ENCODE measurements at places on chromosomes 6 and 20.

- no peak for DNase-seq
These were observed 374.0 kb upstream of the ZFP64 start for GRCh38 chr20:52565614-52566013.

DNA sequence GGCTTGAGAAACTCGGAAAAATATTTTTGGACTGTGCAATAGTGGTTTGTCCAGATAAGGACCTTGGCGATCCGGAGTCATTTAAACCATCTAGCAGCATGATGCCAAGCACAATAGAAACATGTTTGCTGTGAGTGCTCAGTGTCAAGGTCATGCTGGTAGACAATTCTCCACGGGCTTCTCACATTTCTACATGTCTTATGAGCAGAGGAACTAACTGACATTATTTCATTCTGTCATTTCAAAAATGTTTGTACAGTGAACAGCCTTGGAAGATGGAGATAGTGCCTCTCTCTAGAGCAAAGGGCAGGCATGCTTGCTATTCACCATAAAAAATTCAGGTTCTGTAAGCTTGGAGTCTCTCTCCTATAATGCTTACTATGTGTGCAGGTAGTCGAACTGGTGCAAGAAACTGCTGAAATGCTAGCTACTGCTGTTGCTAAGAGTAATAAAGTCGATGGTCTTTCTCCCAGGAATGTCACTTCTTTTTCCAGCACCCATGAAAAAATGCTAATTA lies 25.4 kb upstream of the CCN2 start:
- DNase-seq = no peak

DNA sequence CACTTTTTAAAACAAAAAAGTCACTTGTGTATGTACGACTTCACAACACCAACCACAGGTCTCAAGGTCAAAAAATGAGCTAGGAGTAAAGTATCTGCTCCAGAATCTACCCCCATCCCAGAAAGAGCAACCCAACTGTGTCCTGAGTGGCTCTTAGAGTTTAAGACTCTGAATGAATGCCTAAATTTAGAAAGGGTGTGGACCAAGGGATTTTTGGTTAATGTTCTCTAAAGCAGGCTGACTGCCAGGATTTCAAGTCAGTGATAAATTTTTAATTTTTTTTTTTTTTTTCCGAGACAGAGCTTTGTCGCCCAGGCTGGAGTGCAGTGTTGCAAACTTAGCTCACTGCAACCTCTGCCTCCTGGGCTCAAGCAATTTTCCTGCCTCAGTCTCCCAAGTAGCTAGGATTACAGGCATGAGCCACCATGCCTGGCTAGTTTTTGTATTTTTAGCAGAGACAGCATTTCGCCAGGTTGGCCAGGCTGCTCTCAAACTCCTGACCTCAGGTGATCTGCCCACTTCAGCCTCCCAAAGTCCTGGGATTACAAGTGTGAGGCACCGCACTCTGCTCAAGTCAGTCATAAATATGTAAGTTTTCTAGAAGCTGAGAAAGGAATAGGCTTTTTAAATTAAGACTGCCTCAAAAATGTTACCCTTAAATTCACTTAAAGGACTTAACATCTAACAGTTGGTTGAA lies 20.2 kb downstream of the STAU1 start:
- DNase-seq = no peak

- DNase-seq = peak; percentile 51
These were observed 26.4 kb downstream of the ANKRD60 start for GRCh38 chr20:58202044-58202443.

DNA sequence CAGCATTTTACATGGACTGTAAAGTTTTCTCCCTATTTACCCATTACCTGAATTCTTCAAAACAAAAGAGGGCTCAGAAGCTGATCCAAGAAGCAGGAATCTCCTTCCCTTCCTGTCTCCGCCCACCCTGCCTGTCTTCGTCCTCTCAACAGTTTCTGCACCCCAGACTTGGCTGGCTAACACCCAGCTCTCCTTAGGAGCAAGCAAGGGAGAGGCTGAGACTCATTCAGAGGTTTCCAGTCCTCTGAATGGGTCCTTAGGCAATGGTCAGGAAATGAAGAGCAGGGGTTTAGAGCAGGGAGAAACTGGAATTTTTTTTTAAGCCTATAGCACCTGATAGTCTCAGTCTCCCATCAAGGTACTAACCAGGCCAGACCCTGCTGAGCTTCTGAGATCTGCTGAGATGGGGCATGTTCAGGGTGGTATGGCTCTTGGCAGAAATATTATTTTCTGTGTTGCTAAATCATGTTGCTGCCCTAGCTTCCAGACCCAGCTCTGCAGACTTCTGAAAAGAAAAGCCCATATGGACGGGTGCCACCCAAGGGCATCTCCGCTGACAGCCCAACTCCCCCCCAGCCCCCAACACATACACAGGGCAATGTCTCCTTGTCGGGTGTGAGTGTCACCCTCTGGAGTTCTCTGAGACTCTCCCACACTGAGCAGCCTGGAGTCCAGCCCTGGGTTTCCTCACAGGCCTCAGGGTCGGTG lies 74.6 kb upstream of the CD93 start:
- no peak for DNase-seq

DNA sequence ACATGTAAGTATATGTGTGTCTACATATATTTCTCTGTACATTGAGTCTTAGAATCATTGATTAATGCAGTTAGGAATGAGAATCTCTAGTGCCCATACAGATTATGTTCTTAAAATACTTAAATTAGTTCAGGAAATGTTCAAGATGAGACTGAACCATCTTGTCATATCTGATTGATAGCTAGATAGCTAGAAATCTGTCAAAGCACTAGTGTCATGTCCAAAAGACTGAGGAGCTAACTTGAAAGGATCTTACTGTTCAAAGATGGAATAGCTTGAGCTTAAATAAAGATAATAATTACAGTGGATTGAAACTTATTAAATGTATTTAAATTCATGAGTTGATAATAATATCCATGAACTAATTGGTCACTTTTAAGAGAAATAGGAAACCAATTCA lies 191.7 kb upstream of the TCF21 start:
- DNase-seq = no peak

DNA sequence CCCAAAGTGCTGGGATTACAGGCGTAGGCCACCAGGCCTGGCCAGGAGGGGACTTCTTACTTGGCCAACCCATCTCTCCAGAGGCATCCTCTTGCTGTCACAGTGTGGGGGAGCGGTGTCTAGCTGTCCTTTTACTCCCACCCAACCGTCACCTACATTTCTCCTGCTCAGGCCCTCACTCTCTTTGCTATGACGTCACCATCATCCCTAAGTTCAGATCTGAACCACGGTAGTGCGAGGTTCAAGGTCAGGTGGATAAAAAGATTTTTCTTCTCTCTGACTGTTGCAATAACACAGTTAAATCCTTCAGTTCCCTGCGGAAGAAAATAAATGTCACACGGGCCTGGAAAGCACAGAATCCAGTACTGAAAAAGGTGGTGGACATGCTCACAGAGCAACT lies 7.3 kb upstream of the RAET1L start:
- no peak for DNase-seq

- no peak for DNase-seq
These were observed 14.4 kb downstream of the EXOC2 start for GRCh38 chr6:678520-678919.

- DNase-seq = peak; percentile 12
These were observed 50.2 kb downstream of the ELOVL2 start for GRCh38 chr6:10993896-10994295.

- no peak for DNase-seq
These were observed 1.3 kb upstream of the EPB41L1 start for GRCh38 chr20:36153204-36153603.

GRCh38 chr6:43733471-43734293 lies 36.3 kb upstream of the VEGFA start:
- no peak for DNase-seq

DNA sequence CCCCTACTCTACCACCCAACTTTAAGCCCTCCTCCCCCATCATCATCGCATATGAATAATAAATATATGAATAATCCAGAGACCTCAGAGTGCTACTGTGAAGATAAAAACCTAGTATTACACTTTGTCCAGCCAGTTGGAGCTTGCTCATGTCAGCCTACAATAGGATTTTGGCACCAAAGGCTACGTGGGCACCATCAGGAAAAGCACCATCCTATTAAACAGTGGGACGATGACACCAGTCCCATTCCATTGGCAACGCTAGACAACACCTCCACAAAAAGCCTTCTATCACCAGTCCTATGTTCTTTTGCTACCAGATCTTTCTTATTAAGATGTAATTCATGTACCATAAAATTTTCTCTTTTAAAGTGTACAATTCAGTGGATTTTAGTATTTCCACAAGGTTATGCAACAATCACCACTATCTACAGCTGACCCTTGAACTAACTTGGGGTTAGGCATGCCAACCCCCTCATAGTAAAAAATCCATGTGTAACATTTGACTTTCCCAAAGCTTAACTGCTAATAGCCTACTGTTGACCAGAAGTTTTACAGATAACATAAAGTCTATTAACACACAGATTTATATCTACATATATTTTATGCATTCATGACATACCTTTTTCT lies 41.1 kb downstream of the CNKSR3 start:
- no peak for DNase-seq

DNA sequence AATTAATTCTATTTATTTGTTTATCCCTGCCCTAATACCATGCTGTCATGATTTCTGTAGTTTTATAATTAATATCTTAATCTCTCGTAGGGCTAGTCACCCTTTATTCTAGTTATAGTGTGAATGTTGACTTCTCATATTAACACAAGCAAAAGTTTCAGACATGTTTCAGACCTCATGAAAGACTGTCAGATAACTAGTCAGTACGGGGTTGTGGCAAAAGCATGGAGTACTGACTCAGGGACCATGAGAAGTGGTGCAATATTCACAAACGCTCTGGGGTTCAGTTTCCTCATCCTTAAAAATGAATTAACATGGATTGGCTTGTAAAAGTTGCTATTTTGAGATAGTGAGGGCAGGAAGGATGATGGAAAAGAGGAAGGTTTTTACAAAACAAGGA lies 148.9 kb downstream of the TMEM200A start:
- DNase-seq = no peak

DNA sequence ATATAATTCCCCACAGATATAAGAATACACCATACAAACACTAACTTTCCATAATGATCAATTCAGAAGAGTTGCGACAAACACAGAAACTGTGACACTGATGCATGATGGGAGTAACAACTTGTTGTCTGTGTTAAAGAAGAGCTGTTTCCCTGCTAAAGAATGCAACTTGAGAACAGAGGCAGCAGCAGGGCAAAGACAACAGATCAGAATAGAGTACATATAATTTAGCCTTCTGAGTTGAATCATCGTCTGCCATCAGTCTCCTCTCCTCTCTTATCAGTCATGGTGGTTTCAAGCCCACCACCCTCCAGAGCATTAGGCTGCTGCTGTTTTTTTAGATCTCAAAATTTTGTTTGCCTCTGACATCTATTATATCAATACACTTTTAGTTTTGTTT lies 280.4 kb downstream of the UBE3D start:
- DNase-seq = no peak

DNA sequence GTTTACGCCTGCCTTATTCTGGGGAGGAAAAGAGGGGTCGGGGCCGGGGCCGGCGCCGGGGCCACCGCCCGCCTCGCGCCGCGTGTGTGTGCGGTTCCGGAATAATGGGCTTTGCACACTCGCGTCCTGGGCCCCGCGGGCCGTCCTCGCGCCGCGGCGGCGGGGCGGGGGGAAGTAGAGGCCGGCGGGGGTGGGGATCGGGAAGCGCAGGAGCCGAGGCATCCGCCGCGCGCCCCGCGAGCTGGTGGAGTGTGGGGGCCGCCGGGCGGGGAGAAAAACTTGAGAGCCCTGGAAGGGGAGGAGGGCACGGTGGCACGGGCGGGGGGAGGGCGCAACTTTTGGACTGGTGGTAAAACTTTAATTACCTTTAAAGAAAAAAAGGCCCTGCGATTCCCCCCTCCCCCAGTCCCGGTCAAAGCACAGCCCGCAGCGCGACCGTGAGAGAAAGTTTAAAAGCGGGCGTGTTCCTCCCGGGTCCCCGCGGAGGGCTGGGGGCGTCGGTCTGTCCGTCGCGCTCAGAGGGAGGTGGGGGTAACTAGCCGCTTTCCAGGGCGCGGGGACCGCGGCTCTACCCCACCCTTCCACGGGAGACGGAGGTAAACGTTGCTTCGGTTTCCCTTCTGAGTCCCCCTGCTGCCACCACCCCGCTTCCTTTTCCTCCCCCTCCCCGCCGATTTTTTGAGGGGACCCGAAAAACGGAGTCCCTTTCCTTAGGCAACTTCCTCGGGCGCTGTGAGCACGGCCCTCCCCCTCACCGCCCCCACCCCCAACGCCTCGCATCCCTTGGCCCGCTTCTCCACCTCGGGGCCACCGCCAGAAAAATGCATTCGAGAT lies 1.9 kb downstream of the L3MBTL3 start:
- no peak for DNase-seq
